IMR-90 (cell line): ENCODE measurements at places on chromosomes 1 and 21. TPM values are rescaled to one million over a fixed set of nuclear protein-coding genes. Genes with fewer than 3 reads are reported as not detected.

GRCh38 chr1:31675161-31675560 lies 28.7 kb downstream of the COL16A1 start:
- DNase-seq = no peak

- DNase-seq = no peak
Measured at GRCh38 chr1:10882069-10882468, 85.6 kb upstream of the CASZ1 start.

GRCh38 chr1:17596651-17597509 lies 57.4 kb downstream of the ARHGEF10L start:
- DNase-seq = no peak

- no peak for DNase-seq
Measured at GRCh38 chr1:192521734-192522133, 53.8 kb upstream of the RGS1 start.

- DNase-seq = no peak
Measured at GRCh38 chr1:46525253-46525983, 26.0 kb downstream of the KNCN start.

DNA sequence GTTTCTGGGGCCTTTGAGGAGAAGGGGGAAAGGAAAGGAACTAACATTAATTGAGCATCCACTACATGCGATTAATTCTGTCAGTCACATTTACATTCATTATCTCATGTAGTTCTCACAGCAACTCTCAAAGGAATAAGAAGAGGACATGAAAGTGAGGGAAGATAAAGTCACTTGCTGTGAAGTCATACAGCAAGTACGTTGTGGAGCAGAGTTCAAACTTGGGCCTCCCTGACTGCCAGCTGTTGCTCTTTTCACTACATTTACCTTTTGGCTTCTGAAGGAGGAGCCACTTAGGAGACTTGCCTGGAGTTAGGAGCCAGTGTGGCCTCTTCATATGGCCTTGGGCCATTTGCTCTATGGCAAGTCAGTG lies 6.2 kb downstream of the ZNF691 start:
- peak; percentile 41 for DNase-seq

DNA sequence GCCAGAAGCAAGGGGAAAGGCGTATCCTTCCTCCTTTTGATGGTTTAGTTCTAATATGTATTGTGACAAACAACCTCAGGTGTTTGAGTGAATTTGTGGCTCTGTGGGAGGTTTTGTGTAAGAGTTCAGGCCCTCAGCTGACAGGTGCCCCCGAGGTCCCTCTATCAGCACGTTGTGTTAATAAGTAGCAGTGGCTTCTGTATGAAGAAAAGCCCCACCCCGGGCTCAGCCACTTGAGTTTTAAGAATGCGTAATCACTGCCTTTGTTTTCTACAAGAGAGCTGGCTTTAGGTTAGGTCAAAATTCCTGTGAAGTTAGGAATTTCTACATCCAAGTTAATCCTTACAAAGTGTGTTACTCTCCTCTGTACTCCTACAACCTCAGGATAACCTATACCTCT lies 92.4 kb upstream of the PGBD5 start:
- no peak for DNase-seq

GRCh38 chr1:209544098-209544497 lies 39.4 kb upstream of the CAMK1G start:
- DNase-seq = no peak

GRCh38 chr1:30134466-30135217 lies 588.7 kb downstream of the MATN1 start:
- DNase-seq = no peak

DNA sequence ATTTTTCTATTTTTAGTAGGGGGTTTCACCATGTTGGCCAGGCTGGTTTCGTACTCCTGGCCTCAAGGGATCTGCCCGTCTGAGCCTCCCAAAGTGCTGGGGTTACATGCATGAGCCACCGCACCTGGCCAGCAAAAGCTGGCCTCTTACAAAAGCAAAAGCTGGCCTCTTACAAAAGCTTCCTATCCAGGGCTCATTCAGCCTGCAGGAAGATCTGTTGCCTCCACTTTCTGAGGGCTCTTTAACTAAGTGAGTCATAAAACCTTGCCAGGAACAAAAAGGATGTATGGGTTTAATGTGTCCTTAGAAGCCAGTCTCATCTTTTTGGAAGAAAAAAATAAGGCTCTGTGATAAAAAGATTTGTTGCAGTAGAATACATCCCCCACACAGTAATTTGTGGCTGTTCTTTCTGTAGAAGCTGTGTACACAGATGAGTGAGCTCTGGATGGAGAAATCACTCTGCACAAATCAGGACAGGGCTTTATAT lies 15.0 kb downstream of the HTR1D start:
- peak; percentile 73 for DNase-seq

- DNase-seq = peak; percentile 27
Measured at GRCh38 chr1:160070243-160071163, 543 bp upstream of the KCNJ10 start.

GRCh38 chr1:163271535-163271934 lies 50.2 kb upstream of the NUF2 start:
- no peak for DNase-seq

GRCh38 chr1:115839679-115840237 lies 1.2 kb downstream of the NHLH2 start:
- DNase-seq = no peak

GRCh38 chr1:201254625-201255478 lies 28.5 kb upstream of the PKP1 start:
- no peak for DNase-seq

- DNase-seq = peak; percentile 7
Measured at GRCh38 chr1:48036710-48037355, 39.6 kb upstream of the TRABD2B start.

DNA sequence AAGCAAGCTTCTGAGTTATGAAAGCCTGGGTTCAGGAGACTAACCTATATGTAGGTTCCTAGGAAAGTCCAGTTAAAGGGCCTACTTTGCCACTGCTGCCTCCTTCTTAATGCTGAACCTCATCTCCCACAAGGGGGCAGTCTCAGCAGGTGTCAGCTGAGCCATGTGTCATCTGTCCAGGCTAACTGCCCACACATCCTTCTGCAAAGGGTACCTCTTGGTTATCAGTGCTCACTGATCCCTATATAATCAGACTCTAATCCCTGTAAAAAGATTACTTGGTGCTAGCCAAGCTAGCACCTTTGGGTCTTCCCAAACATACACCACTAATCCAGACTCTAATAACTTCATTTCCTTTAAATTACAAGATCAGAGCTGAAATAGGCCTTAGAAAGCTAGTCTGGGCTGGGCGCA lies 9.0 kb downstream of the PRDX1 start:
- peak; percentile 71 for DNase-seq

DNA sequence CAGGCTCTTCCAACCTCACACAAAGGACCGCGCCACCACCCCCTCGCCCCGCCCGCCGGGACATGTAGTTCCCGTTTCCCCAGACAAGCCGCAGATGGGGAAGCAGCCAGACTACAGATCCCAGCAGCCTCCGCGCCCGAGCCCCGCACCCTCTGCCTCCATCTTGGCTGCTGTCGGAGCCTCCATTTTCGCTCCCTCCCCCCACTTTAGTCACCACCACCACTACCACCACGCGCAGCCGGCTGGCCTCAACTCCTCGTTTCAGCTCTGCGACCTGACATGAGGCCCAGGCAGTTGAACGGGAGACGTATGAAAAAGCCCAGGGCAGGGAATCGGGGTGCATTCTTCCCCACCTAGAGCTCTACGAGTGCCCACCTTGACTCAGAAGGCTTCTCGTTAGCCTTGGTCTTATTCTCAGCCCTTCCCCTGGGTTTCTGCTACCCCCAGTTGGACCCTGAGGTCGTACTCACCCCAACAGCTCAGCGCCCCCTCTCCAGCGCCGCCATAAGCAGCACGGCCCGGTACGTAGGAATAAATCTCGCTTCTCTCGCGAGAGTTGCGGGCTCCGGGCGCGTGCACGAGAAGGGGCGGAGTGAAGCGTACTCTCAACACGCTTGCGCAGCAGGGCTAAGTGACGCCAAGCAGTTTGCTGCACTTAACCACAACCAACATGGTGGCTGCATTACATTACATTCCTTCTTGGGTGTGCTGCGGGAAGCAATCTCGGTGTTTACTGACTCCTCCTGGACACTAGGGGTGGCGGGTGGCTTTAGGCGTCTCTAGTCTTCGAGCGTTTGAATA lies at the start of gene CSDE1:
Gene CSDE1, minus strand, starts transcription at position 530 of the 801 bp plus-strand sequence. CDS start 18,094 bp downstream, outside the sequence.
- DNase-seq = peak; percentile 99

- no peak for DNase-seq
Measured at GRCh38 chr21:31592516-31592915, 67.0 kb upstream of the SOD1 start.

- peak; percentile 97 for DNase-seq
Measured at GRCh38 chr1:44049839-44050238, 18.6 kb upstream of the SLC6A9 start.

DNA sequence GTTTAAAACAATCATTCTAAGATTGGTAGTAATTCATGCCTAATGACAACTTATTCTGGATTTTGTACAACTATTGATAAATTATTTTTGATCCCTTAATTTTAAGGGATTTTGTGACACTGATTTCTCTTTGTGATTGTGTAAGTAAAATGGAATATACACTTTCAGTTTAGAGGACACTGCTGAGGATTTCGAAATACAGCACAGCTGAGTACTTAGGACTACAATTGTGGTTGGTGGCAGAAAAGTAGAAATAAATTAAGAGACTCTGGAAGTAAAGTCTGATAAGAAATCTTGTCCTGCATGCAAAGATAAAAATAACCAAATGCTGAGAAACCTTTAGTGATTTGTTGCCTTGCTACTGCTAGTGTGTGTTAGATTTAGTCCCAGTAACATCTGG lies 40.0 kb downstream of the TYW3 start:
- peak; percentile 16 for DNase-seq

DNA sequence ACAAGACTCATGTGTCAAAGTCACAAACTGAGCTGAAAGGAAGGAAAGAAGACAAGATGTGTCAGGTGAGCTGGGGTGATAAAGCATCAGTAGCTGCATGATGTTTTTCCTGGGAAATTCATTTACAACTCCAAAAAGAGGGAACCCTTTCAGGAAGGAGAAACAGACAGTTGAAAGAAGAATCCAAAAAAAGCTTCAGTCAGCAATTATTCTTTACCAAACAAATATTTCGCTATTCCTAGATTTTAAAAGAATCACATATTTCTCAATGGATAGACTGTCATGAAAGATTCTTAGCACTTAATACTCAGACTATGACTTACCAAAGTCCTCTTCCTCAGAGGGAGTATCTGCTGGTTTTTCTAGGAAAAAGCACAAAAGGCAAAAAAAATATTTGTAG lies 214.7 kb downstream of the SLC44A5 start:
- no peak for DNase-seq

DNA sequence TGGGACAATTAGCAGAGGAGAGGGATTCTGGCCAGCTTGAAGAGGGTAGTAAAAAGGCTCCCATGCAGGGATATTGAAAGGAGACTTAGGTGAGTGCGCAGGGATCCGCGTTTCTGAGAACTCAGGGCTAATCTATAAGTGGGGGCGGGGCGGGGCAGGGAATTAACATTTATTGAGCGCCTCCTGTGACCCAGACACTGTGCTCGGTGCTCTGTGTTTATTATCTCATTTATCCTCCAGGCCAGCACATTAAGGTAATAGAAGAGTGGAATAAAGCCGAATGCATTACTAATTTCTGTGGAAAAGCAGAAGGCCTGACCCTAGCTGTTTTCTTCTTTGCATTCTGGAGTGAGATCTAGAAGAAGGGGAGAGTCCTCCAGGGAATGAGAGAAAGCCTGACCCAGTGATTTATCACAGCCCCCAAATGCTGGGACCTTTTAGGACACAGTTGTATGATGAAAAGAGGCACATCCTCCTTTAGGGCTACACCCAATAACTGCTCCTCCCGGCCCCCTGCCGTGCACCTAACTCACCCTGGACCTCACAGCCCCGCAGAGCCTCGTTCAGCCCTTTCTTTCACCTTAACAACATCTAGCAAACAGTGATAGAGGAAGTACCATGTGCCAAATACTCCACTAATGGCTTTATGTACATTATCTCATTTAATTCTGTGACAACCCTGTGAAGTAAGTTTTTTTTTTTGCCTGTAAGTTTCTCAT lies 317.6 kb downstream of the PBX1 start:
- no peak for DNase-seq

DNA sequence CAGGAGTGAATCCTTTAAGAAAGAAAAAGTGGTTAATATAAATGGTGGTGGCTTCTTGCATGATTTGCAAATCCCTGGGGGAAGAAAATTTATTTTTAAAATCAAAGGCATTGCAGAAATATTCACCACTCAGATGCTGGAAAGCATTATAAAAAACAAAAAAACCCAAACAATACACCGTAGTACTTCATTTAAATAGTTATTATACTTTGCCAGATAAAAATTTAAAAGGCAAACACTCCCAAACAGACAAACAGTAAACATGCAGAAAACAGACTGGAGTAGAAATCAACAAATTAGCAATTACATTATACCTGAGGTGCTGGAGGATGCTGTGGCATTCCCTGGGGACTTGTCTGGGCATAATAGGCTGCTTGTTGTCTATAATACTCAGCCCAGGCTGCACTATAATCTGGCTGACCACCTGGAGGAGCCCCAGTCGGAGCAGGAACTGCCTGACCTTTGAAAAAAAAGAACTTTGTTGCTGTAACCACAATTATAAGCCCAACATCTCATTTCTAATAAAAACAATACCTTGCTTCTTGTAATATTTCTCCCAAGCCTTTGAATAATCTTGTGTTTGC lies 29.9 kb downstream of the FUBP1 start:
- peak; percentile 42 for DNase-seq

DNA sequence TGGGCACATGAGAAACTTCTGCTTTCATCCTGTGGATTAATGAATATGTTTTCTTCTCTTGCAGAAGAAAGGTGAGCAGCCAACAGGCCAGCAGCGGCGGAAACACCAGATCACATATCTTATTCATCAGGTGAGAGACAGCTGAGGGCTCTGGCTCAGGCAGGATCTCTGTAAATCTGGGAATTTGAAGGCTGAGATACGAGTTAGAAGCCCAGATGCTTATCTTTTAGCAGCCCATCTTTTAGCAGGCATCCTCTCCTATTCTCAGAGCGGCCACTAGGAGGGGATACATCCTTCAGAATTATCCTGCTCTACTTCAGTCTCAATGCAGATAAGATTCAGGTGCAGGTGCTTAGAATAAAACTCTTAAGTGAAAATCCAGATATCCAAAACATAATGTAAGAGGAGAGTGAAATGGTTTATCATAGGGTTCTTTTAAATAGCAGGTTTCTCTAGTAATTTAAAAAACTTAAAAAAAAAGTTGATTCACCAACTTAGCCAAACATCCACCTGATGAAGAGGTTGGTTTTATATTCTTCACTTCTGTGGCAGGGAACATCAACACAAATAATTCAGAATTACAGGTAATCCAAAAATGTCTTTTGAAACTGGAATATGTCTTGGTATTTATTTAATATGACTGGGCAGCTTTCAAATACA lies 19.3 kb downstream of the SH2D2A start:
- DNase-seq = peak; percentile 64

IKBKE gene
- total RNA-seq = 21.4 and 24.0 TPM in 2 replicates

LAMB3 gene
- 0.72 and 1.1 TPM in 2 replicates for total RNA-seq

SLC2A5 gene
- total RNA-seq = 0.18 TPM in 1 of 2 replicates, not detected in the other

HCRTR1 gene
- total RNA-seq = not detected in 2 replicates

FAM43B gene
- total RNA-seq = not detected in 2 replicates

CFHR4 gene
- not detected in 2 replicates for total RNA-seq
